ENCODE measurements at places on chromosomes 7 and 10.

- DNase-seq = no peak
Observed at GRCh38 chr7:2691011-2691707, 3.2 kb downstream of the AMZ1 start.

GRCh38 chr7:135690566-135690965 is 28.3 kb downstream of the STMP1 start:
- DNase-seq = no peak

GRCh38 chr10:103238506-103239252 is 7.0 kb upstream of the RPEL1 start:
- no peak for DNase-seq

- peak; percentile 26 for DNase-seq
Observed at GRCh38 chr7:4744391-4745264, 30.8 kb upstream of the AP5Z1 start.

- DNase-seq = no peak
Observed at GRCh38 chr10:77637532-77638320, at the start of gene KCNMA1. Gene KCNMA1, minus strand, starts transcription at chr10:77637808.

- no peak for DNase-seq
Observed at GRCh38 chr7:21636694-21637093, 93.9 kb downstream of the DNAH11 start.

DNA sequence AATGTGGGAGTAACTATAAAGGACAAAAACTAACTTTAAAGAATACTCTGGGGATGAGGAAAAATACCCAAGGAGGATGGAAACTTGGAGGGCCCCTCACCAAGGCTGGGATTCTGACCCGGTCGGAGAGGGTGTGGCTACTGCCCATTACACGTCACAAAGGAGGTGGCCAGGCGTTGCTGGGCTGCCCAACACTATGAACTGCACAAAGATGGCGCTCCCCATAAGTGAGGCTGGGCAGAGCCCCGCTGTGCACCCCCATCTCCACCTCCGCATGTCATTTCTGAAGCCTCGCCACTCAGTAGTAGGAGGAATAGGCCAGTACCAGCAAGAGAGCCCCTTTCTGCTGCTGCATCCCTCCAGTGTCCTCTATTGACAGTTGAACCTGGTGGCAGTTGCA is 290.1 kb upstream of the ZNF32 start:
- DNase-seq = no peak

- DNase-seq = no peak
Observed at GRCh38 chr7:47357361-47357760, 224.6 kb downstream of the TNS3 start.

GRCh38 chr7:151376218-151376902 is 33.5 kb downstream of the WDR86 start:
- no peak for DNase-seq

- DNase-seq = no peak
Observed at GRCh38 chr10:100878291-100878910, 34.4 kb upstream of the SLF2 start.

DNA sequence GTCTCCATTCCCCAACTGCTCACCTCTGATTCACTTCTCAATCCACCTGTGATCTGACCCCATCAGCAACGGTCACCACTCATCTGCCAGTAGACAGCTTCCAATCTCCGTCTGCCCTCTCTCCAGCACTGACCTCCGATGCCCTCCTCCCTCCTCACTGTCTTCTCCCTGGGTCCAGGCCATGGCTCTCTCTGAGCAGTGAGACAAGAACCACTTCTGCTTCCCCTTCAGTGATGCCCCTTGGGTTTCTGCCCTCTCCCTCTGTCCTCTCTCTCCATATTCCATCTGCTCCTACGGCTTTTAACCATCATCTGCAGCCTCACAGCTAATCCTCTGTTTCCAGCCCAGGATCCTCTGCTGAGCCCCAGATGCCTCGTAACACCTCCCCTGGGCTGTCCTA is 55.5 kb upstream of the OPALIN start:
- no peak for DNase-seq

- DNase-seq = no peak
Observed at GRCh38 chr7:75611557-75612178, 119.5 kb downstream of the SPDYE5 start.

DNA sequence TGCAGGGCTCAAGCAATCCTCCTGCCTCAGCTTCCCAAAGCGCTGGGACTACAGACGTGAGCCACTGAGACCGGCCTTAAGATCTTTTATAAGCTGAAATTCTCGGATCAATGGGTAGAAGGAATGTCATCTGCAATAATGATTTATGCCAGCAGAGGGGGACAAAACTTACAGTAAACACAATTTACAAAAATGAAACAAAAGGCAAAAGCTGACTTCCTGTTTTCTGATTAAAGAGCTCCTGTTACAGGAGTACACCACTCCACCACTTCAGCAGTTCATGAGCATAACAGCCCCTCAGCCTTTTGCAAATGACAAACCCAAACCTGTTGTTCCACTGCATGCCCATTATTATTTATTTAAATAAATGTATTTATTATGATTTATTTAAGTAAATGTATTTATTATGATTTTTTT is 88.5 kb upstream of the ATP6V0A4 start:
- DNase-seq = peak; percentile 33

DNA sequence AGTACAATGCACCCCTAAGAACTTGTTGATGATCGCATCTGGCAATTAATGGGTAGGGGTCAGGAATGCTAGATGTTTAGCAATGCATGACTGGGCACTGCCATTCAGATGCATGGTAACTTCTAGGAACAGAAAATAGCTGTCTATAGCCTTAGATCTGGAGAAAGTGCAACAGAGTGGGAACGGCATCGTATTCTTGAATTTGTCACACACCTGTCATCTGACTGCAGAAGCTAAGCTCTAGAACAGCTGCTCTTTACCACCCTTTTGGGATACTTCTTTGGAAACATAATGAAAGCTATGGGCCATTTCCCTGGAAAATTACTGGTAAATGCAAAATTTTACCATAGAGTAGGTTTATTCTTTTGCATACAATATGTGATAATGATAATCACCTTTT is 118.1 kb downstream of the SLC25A13 start:
- no peak for DNase-seq

DNA sequence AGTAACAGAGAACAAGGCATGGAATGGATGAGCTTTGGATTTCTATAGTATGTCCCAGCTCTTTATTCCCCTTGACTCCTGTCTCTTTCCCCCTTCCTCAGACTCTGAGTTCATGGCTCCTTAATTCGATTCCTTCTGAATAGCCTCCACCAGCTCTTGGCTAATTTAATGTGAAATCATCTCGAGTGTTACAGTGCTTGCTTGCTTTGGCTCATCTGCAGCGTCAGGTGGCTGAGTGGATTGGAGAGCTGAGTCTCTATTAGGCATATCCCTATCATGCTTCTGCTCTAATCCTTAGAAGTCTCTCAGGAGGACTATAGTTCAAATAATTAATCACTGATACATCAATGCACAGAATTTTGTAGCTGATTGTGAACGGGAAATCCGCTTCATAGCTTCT is 134.6 kb downstream of the LRRC4 start:
- DNase-seq = no peak

- no peak for DNase-seq
Observed at GRCh38 chr10:14906765-14907164, 28.1 kb downstream of the SUV39H2 start.

GRCh38 chr7:105644937-105645336 is 63.6 kb upstream of the EFCAB10 start:
- DNase-seq = no peak

DNA sequence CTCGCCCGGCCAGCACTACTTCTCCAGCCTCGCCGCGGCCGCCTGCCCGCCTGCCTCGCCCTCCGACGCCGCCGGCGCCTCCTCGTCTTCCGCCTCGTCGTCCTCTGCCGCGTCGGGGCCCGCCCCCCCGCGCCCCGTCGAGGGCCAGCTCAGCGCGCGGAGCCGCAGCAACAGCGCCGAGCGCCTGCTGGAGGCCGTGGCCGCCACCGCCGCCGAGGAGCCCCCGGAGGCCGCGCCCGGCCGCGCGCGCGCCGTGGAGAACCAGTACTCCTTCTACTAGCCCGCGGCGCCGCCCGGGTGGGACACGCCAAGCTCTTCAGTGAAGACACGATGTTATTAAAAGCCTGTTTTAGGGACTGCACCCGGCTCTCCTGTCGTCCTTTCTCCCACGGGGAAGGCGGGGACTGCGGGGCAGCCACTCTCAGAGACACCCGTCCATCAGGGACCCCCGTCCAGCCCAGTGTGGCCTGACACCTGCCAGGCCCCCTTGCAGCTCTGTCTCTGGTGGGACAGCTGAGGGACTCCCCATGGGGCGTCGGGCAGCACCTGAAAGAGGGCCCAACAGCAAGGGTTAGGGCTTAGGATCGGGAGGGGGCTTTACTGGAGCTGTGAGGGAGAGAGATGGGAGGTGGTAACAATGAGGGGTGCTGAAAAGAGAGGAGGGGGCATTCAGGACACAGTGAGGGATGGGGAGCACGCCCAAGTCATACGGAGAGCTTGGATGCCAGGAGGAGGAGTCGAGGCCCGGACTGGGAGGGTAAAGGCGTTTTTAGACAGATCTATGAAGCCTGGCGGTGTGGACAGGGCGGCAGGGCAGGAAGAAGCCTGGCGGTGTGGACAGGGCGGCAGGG is 34.7 kb downstream of the SPDYE6 start:
- DNase-seq = no peak

GRCh38 chr7:114432061-114432460 is 17.4 kb downstream of the FOXP2 start:
- DNase-seq = no peak

GRCh38 chr10:42574336-42574735 is 64.0 kb downstream of the ZNF33B start:
- no peak for DNase-seq

DNA sequence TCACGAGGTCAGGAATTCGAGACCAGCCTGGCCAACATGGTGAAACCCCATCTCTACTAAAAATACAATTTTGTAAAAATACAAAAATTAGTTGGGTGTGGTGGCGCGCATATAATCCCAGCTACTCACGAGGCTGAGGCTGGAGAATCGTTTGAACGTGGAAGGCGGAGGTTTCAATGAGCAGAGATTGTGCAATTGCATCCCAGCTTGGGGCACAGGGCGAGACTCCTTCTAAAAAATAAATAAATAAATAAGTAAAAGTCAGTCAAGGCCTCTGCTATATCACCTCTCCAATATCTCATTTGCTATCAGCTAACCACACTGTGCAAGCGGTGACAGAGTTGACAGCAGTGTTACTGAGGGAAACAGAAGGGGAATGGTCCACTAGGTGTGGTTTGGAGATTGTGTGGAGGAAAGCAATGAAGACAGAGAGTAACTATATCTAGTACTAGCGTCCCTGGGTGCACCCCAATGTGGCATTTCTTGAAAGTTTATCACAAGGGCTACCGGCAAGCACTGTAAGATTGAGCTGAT is 20.9 kb upstream of the NFE2L3 start:
- no peak for DNase-seq

GRCh38 chr7:45408409-45408737 is 165.8 kb upstream of the ADCY1 start:
- no peak for DNase-seq

DNA sequence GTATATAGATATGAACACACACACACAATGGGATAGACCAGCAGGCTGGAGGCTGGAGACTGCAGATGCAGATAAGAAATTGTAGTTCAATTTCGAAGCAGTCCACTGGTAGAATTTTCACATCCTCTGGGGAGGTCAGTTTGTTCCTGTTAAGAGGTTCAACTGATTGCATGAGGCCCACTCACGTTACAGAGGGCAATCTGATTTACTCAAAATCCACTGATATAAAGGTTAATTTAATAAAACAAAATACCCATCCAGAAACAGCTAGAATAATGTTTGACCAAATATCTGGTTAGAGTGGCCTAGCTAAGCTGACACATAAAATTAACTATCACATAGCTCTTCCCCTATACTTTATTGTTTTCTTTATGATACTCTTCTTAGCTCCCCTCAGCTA is 162.9 kb upstream of the SMIM30 start:
- no peak for DNase-seq

All from activated CD4-positive, CD25-positive, alpha-beta regulatory T cell treated with anti-CD3 and anti-CD28 coated beads, Interleukin-2, amount 50 U/mL, for 16 hours (primary cell).